ENCODE measurements at places on chromosomes 2 and 18. TPM values are rescaled to one million over a fixed set of nuclear protein-coding genes. Genes with fewer than 3 reads are reported as not detected.

Gene C2orf15
- 0.59 TPM for total RNA-seq

Gene KIAA2012
- not detected for total RNA-seq

Gene ST8SIA3
- total RNA-seq = 1.2 TPM

Gene CIB4
- not detected for total RNA-seq

- DNase-seq = no peak
These were observed 220.8 kb downstream of the CDH2 start for GRCh38 chr18:27956001-27956640.

DNA sequence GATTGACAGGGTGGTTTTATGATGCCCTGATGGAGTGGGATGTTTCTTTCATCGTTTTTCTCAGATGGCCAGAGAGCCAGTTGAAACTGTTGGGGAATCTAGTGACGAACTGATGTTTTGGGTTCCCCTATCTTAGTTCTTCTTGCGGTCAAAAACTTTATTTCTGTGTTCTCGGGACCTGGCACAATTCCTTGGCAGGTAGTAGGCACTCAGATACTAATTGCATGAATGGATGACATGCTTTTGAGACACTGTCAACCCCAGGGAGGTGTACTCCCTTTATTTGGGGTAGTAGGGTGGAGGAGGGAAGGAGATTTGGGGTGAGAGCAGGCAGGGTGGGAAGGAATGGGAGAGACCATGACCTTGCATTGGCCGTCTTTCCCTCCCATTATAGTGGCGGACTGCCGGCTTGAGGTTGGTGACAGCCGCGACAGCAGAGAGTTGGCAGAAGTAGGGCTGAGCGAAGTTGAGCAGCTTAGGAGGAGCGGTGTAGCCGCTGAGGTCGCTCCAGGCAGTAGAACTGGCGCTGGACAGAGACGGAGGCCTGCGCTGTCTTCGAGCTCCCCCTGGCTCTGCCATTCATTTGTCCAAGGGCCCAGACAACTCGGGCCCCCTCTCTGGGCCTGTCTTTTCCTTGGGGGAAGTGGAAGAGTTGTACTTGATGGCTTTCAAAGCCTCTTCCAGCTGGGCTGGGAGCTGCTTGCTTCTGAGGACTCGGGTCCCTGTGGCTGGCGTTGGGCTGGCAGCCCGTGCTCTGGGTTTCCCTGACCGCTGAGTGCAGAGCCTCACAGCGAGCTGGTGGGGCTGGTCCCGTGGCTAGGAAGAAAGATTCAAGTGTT is 2.6 kb downstream of the TET3 start:
- DNase-seq = peak; percentile 45

DNA sequence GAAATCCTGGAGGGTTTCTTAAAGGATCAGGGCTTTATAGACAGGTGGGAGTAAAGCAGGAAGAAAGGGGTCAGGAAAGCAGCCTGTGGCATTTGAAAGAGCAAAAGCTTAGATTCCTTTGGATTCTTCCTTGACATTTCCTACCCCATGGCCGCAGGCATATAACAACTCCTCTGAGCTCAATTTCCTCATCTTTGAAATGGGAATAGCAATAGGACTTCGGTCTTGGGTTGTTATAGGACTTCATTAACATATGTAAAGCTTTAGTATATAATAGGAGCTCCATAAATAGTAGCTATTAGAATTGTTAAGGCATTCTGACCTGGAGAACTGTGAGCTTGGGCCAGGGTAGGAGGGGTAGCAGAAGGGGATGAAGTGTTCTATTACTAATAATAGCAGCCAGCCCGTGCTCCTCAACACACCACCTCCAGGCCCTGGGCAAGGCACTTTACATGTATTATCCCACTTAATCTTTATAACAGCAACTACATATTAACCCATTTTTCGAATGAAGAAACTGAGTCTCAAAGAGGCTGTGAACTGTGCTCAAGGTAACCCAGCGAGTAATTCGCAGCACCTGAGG is 10.6 kb downstream of the ZFP36L2 start:
- no peak for DNase-seq

GRCh38 chr18:58309610-58310239 is 265.7 kb downstream of the NEDD4L start:
- DNase-seq = no peak

- no peak for DNase-seq
These were observed 2.8 kb downstream of the MTHFD2 start for GRCh38 chr2:74201196-74201595.

- DNase-seq = no peak
These were observed 5.6 kb downstream of the ADRA2B start for GRCh38 chr2:96110621-96111256.

DNA sequence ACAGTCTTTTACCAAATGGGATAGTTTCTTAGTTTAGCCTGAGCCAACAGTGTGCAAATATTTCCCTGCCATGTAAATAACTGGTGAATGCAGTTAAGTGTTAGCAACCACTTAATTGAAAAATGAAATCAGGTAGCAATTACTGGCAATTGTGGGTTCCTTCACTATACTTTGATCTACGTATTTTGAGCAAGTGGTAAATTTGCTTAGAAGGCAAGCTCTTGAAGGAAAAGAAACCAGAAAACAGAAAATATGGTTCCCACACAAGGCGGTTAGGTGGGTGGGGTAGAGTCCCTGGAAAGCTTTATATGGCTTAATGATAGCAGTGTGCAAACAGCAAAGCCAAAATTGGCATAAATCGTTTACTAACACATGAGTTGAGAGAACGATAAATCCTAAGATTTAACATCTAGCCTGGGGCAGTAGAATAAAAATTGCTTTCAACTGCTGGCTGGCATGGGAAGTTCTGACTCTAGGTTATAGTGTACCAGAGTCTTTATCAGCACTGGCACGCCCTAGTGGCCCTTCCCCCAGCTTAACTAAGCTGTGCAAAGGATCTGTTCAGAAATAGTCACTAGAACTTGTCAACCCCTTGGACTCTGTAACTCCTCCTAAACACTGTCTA is 17.0 kb downstream of the SLC9A2 start:
- DNase-seq = no peak

GRCh38 chr2:64644458-64645382 is 9.0 kb downstream of the SERTAD2 start:
- DNase-seq = peak; percentile 78

DNA sequence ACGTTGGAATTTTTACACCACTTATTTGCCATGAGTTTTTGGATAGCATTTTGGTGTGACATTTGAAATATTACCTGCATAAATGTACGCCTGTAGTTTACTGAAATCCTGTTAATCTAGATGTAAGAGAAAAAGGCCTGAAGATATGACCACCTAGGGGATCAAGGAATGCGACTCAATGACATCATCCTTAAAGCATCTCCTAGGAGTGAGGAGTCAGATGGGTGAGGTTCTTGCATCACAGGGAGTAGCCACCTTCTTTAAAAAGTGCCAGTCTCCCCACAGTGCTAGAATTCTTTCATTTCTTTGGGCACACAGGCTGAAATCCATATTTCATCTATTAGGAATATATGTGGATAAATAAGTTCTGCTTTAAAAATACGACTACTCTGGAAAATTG is 34.5 kb downstream of the ADCYAP1 start:
- peak; percentile 50 for DNase-seq

DNA sequence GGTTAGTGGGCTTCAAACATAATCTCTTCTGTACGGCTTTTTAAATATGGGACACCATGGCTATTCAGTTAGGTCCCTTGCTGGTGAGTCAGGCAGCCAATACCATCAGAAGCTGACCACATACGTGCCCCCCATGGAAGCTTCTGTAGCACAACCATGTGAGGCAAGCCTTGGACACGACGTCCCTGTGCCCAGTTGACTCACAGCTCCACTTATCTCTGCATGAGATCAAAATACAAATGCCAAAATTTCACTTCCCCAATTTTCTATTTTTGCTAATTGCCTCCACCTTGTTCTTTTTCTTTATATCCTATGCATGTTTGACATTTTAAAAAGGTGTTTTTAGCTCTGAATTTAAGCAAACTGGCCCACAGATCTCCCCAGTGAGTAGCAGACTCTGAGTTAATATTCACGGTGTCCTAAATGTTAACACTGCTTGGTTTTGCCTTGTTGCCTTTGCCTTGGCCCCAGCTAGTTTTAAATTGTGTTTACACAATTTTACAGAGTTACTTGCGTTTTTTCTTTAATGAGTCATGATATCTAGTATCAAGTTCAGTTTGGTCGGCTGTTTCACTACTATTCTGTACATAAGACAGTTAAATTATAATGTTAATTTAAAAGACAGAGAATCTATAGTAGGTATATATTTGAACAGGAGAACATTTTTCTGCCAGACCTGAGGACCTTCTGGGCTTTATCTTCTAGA is 77.5 kb downstream of the CDCA7 start:
- peak; percentile 17 for DNase-seq

DNA sequence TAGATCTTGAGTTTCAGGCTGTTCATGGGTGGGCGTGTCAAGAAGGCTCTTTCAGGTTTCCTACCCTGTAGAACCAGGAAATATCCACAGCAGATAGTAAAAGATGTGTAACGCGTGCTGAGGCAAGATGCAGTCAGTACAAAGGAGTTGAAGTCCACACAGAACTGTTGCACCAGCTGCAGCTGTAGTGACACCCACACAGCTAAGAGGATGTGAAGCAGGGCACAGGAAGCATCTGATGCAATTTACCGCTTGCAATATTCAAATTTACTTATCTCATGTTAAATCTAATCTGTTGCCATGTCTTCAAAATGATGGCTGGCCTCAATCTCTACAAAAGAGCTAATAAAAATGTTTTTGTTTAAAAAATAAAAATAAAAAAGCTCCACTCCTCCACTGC is 132.8 kb downstream of the ARHGAP15 start:
- no peak for DNase-seq

Measured in astrocyte (in vitro differentiated cells and primary cell).